ENCODE measurements at places on chromosomes 1 and 21.
A peak's percentile ranks its signal among the peaks of the same experiment; 100 is the strongest.

DNA sequence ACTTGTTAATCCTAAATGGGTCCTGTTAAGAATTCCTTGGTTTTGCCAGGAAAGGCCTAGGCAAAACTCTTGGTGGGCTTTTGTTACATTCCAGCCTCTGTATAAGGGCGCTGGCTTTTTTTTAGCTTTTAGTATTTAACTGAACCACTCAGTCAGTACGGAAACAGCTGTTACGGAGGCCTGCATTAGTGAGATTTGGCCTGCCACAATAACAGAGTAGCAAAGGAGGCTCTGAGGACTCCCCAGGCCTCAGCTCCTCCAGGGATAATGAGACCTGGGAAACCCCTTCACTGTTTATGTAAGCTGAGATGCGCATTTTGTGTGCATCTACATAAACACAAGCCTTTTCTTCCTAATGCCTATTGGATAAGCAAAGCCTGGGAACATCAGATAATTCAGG, 210.2 kb downstream of the APP start:
- no peak for DNase-seq

GRCh38 chr1:38915352-38915948, 26.2 kb downstream of the RHBDL2 start:
- no peak for DNase-seq

- DNase-seq = peak; percentile 13
These were observed 458 bp upstream of the ALPL start for GRCh38 chr1:21508580-21509350.

DNA sequence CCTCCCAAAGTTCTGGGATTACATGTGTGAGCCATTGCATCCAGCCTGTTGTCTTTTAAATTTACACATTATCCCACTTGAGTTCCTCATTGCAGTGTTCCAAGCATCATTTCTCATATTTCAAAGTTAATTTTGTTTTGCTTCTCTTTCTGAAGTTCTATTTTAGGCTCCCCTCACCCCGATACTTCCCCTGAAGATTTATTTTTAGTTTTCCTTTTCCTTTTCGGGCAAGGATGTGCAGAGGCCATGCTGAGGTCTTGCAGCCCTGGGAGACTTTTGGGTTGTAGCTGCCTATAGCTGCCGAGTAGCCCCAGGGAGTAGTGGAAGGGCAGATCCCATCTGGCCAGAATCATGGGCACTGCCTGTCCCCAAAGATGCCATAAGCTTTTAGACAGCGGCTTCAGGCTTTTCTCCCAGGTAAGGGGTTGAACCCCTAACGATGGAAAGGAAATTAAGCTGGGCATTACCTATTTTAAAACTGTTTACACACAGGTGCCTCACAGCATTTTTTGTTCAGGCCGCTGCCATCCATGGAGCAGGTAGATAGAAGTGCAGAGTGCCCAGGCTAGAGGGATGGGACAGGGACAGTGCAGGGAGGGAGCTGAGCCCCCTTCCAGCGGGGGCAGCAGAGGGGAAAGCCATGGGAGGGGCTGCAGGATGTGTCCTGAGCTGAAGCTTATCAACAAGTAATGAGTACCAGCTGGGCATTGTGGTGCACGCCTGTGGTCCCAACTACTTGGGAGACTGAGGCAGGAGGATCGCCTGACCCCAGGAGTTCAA, 15.9 kb downstream of the PSEN2 start:
- no peak for DNase-seq

GRCh38 chr1:234288946-234289345, 84.3 kb upstream of the COA6 start:
- DNase-seq = no peak

DNA sequence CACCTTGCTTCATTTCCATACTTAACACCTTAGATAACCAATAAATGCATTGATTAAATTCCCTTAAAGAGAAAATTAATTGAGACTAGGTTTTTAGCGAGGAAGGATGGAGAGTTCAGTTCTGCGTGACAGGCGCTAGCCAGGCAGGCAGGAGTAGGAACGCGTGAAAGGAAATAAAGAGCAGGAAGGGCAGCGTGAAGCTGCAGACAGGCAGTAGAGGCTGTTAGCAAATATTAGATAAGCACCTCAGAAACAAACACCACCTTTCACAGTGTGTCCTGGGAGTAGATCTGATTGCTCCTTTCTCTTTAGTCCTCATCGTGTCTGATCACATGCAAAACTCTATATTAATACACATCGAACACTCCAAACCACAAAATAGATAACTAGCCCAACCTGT, 282.7 kb upstream of the ADGRL2 start:
- DNase-seq = no peak

GRCh38 chr1:228222548-228222947, 14.7 kb downstream of the OBSCN start:
- no peak for DNase-seq

GRCh38 chr1:30472009-30472408, 251.4 kb downstream of the MATN1 start:
- no peak for DNase-seq

GRCh38 chr21:38725196-38726157, 80.3 kb upstream of the ETS2 start:
- DNase-seq = no peak

DNA sequence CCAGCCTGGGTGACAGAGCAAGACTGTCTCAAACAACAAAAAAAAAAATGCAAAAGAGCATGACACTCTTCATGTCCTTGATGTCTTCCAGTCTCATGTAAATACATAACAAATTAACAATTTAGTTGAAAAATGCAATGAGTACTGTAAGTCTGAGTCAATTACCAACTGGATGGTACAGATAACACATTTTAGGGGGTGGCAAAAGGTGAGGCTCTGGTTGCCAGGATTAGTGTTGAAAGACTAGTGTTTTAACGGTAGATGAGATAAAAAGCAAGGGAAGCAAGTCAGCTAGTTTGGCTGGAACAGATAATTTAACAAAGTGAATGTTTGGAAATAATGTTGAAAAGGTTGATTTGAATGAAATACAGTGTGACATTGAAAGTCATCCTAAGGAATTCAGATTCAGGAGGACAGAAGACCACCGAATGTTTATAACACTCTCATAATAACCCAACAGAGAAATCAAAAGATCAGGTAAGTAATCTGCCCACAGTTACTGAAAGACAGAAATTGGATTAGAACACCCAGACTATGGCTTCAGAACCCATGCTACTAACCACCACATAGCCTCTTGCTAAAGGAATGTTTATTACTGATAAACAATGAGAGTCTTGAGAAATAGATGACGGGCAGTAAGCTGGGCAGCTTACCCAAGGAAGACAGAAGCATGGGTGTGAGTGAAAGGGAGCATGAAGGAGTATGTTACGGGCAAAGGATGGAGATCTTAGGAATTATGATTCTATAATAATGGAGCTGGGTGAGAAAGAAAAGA, 312.4 kb downstream of the HMCN1 start:
- DNase-seq = no peak

DNA sequence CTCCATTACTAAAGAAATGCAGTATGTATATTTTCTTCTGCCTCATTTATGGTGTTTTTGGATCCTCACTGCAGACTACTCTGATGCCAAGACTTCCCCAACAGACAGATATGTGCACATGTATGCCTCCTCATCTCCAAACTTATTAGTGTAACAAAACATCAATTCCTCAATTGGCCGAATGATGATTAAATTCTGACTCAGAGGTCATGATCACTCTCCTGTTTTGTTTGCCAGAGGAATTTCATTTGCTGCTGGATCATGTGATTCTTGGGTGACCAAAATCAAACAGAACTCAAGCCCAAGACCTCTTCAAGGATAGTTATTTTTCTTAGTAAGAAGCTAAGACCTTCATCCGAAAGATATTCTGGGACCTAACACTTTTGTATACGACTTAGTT, 227.6 kb downstream of the LMO4 start:
- no peak for DNase-seq

GRCh38 chr1:94608142-94608851, 66.7 kb upstream of the F3 start:
- DNase-seq = no peak

DNA sequence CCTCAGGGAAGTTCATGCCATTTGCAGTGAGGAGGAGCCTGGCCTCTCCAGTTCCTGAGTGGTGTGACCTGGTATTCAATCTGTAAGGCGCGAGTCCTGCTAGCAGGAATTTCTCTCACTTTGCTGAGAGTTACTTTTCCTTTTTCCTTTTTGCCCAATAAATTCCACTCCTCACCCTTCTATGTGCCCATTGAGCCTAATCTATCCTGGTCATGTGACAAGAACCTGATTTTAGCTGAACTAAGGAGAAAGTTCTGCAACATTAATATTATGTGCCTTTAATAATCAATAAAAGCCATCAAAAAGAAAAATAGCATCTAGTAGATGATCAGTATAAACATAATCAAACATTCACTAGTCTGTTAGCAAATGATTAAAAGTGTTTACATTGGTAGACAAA, 136.1 kb upstream of the POGK start:
- no peak for DNase-seq

DNA sequence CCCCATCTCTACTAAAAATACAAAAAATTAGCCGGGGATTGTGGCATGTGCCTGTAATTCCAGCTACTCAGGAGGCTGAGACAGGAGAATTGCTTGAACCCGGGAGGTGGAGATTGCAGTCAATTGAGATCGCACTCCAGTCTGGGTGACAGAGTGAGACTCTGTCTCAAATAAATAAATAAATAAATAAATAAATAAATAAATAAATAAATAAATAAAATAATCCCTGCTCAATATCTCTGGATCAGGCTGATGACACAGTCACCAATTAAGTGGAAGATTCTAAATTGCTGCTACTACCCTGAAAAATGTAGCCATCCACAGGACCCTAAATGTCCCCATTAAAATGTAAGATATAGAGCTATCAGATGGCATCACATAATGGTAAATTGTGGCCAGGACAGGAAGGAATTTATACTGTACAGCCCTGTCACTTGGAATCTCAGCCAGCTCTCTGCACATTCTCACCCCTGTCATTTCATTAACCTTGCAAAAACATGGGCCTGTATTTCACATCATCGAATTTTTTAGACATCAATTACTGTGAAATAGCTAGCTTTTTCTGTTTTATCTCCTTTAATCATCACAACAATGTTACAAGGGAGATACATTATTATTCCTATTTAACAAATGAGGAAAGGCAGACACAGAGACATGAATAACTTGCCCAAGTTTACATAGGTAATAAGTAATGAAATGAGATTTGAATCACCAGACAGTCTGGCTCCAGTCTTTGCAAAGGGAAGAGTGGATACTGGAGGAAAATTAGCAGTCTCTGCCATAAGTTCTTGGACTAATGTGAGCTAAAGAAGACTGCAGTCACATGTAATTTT, 56.7 kb upstream of the NTPCR start:
- DNase-seq = no peak

- no peak for DNase-seq
These were observed 11.1 kb upstream of the TNFRSF14 start for GRCh38 chr1:2544875-2545640.

GRCh38 chr1:205493241-205494085, 11.0 kb upstream of the CDK18 start:
- DNase-seq = no peak

- DNase-seq = no peak
These were observed 166.3 kb upstream of the NR5A2 start for GRCh38 chr1:199861020-199861795.
